A549 treated with Hydrocortisone at 1 μM for 4 hours (cell line): ENCODE measurements at places on chromosomes 4 and X. TPM values are rescaled to one million over a fixed set of nuclear protein-coding genes. Genes with fewer than 3 reads are reported as not detected.

The ETDA gene
- total RNA-seq, result not detected in 5 replicates

The BMX gene
- 0.03 TPM in 1 of 5 replicates, not detected in the others for total RNA-seq

The IL1RAPL2 gene
- not detected in 5 replicates for total RNA-seq

The TMSB15C gene
- 0.05 to 0.29 TPM (median 0.10 TPM) in 5 replicates for total RNA-seq

The COL25A1 gene
- not detected in 5 replicates for total RNA-seq

The KLHL15 gene
- total RNA-seq, result 3.1 to 4.4 TPM (median 3.5 TPM) in 5 replicates

The BEX2 gene
- total RNA-seq, result 7.1 to 12.0 TPM (median 9.3 TPM) in 5 replicates

The ANK2 gene
- 0.71 to 1.6 TPM (median 0.75 TPM) in 5 replicates for total RNA-seq

The ACOT9 gene
- 98.1 to 106 TPM (median 101 TPM) in 5 replicates for total RNA-seq

The FHIP1A gene
- total RNA-seq, result 0.05 to 0.64 TPM (median 0.17 TPM) in 5 replicates

The YY2 gene
- 1.9 to 2.8 TPM (median 2.2 TPM) in 5 replicates for total RNA-seq

The HTR2C gene
- not detected in 5 replicates for total RNA-seq

The AFF2 gene
- total RNA-seq, result not detected in 5 replicates

The CPZ gene
- 0.15 to 0.35 TPM (median 0.24 TPM) in 5 replicates for total RNA-seq

The JADE3 gene
- total RNA-seq, result 10.3 to 16.5 TPM (median 12.3 TPM) in 5 replicates

The COX7B2 gene
- total RNA-seq, result not detected in 5 replicates

The PABPC1L2B gene
- total RNA-seq, result not detected in 5 replicates

The ZAR1 gene
- total RNA-seq, result 0.07 to 0.18 TPM (median 0.15 TPM) in 3 of 5 replicates, not detected in the others

The SMIM10 gene
- total RNA-seq, result 0.07 to 0.20 TPM (median 0.12 TPM) in 4 of 5 replicates, not detected in the other

The RASSF6 gene
- 0.75 to 1.0 TPM (median 0.85 TPM) in 5 replicates for total RNA-seq

The FGF16 gene
- total RNA-seq, result not detected in 5 replicates

The GAGE2A gene
- total RNA-seq, result not detected in 5 replicates

The SLC25A31 gene
- not detected in 5 replicates for total RNA-seq

The TCEAL2 gene
- total RNA-seq, result not detected in 5 replicates

The EFNB1 gene
- 8.7 to 10.9 TPM (median 9.5 TPM) in 5 replicates for total RNA-seq

The PRKG2 gene
- 0.37 to 1.1 TPM (median 0.81 TPM) in 5 replicates for total RNA-seq

The ABRAXAS1 gene
- 4.7 to 7.4 TPM (median 6.3 TPM) in 5 replicates for total RNA-seq

The SCRG1 gene
- not detected in 5 replicates for total RNA-seq

The ZNF674 gene
- 2.2 to 3.5 TPM (median 2.8 TPM) in 5 replicates for total RNA-seq

The RAB33A gene
- total RNA-seq, result 0.13 to 0.31 TPM (median 0.17 TPM) in 5 replicates

The ZNF711 gene
- total RNA-seq, result 0.52 to 0.99 TPM (median 0.83 TPM) in 5 replicates

The MAP7D3 gene
- total RNA-seq, result 10.5 to 14.7 TPM (median 12.0 TPM) in 5 replicates

The ZNF827 gene
- 1.4 to 3.6 TPM (median 2.7 TPM) in 5 replicates for total RNA-seq

The NWD2 gene
- total RNA-seq, result 0.01 TPM in 2 of 5 replicates, not detected in the others

The MXD4 gene
- 15.1 to 21.9 TPM (median 20.3 TPM) in 5 replicates for total RNA-seq

The CT47C1 gene
- total RNA-seq, result not detected in 5 replicates

The SNCA gene
- 0.16 to 0.25 TPM (median 0.22 TPM) in 3 of 5 replicates, not detected in the others for total RNA-seq

The FGF13 gene
- total RNA-seq, result 0.07 to 0.08 TPM in 2 of 5 replicates, not detected in the others

The FABP2 gene
- not detected in 5 replicates for total RNA-seq

The DCAF4L1 gene
- total RNA-seq, result 0.08 to 0.14 TPM (median 0.10 TPM) in 5 replicates

The SMIM10L2A gene
- 0.15 to 0.22 TPM (median 0.20 TPM) in 5 replicates for total RNA-seq

The IL2 gene
- not detected in 5 replicates for total RNA-seq

The BANK1 gene
- 0.70 to 1.2 TPM (median 1.0 TPM) in 5 replicates for total RNA-seq

The NDST3 gene
- total RNA-seq, result not detected in 5 replicates

The PCYT1B gene
- 0.06 TPM in 1 of 5 replicates, not detected in the others for total RNA-seq
